ENCODE measurements at places on chromosomes 6 and 20.
A peak's percentile ranks its signal among the peaks of the same experiment; 100 is the strongest.

DNA sequence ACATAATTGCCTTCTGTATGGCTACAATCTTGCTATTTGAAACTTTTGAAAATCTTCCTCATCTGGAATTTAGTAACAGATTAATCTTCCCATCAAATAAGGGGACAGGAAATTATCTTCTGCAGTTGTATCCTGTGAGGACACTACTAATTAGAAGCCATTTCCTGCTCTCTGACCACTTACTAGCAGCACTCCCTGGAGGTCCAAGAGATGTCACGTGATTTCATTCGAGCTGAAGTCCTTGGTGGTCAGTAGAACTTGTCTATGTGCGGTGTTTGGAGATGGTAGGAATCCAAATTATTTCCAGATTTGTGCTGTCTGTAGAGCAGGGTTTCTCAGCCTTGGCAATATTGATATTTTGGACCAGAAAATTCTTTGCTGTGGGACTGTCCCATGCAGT, 202.5 kb downstream of the TFAP2B start:
- DNase-seq = no peak

DNA sequence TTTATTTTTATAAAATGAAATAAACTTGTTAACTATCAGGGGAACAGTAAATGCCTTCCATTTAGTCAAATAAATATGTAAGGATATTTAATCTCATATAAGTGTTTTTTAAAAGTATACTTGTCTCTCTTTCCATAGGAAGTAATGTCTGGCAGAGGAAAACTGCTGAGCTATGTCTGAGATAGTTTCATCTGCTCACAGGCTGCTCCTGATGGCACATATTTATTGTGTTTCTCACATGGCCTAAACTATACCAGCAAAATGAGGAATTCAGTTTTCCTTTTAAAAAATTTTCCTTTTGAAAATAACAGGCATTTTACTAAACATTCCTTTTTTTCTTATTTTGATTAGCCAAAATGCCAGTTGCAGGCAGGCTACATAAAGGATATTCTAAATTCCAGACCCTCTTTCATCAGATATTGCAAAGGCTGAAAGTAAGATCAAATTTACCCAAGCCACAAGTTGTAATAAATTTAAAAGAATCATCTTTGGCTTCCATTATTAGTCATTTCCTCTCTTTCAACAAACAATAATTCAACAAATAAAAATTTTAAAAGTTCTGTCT, 60.1 kb upstream of the RNF146 start:
- no peak for DNase-seq

DNA sequence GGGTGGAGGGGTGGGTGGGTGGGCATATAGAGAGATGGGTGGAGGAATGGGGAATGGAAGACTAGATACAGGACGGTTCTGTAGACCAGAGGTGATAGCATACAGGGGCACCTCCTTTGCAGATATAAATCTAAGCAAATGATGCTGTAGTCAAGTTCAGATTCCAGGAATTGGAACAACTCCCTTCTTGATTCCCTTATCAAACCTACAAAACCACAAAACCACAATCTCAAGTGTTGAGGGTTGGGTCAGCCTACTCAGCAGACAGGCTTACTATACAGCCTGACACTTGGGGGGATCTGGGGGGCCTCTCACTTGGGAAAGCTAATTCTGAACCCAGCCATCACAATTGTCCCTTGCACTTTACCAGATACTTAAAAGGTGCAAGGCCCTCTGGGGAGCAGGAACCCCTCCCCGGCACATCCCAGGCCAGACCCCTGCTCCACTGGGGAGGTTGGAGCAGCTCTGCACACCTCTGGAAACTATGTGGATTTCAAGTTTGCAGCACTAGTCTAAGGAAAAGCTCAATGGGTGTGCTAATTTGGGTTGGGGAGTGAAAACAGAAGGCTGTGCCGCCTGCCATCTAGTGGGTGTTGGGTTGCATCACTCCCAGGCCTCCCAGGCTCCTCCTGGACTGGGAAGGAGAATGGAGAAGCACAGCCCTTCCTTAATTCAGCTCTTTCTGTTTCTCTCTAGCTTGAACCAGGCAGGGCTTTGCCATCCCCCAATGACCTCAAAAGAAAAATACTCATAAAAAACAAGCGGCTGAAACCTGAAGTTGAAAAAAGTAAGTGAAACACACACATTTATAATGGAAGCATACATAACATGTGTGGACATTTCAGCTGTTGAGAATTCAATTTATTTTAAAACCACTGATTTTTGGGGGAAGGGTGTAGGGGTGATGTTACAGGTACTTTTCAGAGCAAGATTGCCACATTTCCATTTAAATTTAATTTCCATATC, 121.2 kb upstream of the LAMP5 start:
- DNase-seq = peak; percentile 41

- DNase-seq = peak; percentile 94
Observed at GRCh38 chr6:116279232-116280160, at the start of gene TSPYL1. TSPYL1 (minus strand) TSS chr6:116279930; CDS start chr6:116279830, 100 bp downstream.

DNA sequence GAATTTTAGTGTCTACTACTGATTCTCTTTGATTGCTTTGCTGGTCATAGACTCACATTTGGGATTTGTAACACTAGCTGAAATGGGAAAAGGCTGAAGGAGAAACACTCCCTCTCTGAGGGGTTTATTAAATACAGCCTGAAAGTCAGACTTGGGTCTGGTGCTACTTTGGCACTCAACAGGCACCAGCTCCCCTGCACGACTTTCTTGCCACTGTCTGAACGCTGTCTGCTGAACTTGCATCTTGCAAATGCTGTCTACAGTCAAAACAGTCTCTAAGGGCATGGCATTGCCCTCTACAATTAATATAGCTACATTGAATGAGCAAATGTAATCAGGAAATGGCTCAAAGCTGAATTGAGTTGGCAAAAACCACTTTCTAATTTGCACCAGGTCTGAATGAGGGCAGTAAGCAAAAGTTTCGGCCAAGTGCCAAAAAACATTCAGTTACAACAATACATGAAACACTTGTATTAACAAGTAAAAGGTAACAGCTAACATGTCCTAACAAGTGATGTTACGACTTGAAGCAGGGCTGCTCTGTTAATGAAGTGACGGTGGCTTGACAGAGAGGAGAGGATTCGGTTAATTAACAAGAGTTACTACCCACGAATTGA, 119.5 kb downstream of the FOXC1 start:
- no peak for DNase-seq

GRCh38 chr20:5146871-5147592, 20.2 kb downstream of the CDS2 start:
- DNase-seq = no peak

- DNase-seq = no peak
Observed at GRCh38 chr20:49594143-49594930, 26.4 kb upstream of the PTGIS start.

- DNase-seq = no peak
Observed at GRCh38 chr20:5171790-5172164, 45.0 kb downstream of the CDS2 start.

DNA sequence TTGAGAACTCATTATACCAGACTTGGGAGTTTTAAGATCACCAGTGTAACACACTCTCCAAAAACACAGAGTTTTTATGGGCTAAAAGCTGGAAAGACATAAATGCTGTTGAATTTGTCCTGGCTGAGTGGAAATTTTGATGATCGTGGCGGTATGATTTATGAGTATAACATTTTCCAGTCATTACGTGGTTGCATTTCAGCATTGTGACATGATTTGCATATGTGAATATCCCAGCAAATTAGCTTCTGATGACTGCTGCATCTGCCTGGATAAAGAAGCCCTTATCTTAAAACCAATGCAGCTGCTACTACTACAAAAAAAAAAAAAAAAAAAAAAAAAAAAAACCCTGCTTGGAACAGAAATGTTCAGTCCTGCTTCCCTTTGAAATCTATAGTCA, 850.9 kb downstream of the TFAP2A start:
- no peak for DNase-seq

DNA sequence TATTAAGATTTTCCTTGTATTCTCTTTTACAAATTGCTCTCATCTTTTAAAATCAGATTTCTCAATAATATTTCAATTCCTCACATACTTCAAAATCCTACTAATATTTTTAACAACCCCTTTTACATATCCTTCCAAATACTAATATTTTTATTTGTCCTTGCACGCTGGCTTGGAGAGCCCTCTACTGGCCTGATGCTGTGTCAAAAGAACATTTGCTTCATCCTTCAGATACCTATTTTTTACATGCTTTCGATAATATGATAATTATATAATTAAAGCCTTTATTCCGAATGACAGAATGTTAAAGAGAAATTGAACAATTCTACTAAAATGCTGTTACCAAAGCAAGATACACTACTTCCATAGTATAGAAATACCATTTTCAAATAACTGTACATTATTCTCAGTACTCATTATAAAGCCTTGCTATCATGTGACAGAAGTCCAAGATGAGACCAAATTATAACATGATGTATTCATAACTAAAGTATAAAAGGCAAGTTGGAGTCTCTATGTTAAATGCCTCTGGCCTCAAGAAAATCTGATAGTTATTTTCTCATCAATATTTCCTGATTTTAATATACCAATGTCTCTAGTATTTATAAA, 39.0 kb upstream of the PLN start:
- peak; percentile 7 for DNase-seq

- DNase-seq = no peak
Observed at GRCh38 chr20:54292185-54292584, 84.3 kb downstream of the PFDN4 start.

GRCh38 chr6:37077191-37077904, 71.9 kb downstream of the FGD2 start:
- no peak for DNase-seq

- no peak for DNase-seq
Observed at GRCh38 chr6:44664716-44665115, 277.2 kb downstream of the CDC5L start.

DNA sequence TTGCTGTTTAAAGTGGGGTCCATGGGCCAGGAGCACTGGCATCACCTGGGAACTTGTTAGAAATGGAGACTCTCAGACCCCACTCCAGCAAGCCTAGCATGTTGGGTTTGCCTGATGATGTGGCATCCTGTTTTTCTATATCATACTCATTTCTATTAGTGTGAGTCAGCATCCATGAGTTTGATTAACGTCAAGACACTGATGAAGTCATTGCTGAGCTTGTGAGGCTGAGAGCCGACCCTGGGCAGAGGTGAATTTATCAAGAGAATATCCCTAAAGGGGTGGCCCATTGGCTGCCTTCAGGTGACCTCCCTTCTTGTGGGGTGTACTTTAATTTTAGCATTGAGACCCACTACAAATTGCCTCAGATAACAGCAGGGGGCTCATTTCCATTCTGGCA, 43.4 kb upstream of the RNF144B start:
- no peak for DNase-seq

DNA sequence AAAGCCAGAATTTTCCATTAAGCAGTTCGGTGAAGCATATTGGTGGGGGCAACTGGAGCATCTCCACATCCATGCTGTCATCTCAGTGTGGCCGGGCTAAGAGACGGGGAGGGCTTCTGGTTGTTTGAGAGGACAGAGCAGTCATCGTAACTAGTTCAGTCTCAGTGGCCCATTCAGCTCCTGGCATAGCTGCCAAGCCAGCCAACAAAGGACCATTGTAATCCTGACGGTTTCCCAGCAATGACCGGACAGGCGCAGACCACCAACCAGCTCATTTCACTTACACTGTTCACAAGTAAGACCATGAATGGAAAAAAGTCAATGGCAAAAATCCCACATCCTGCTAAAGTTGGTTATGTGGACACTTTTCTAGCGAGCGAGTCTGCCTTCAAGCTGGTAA, 14.9 kb upstream of the HDDC2 start:
- DNase-seq = no peak

DNA sequence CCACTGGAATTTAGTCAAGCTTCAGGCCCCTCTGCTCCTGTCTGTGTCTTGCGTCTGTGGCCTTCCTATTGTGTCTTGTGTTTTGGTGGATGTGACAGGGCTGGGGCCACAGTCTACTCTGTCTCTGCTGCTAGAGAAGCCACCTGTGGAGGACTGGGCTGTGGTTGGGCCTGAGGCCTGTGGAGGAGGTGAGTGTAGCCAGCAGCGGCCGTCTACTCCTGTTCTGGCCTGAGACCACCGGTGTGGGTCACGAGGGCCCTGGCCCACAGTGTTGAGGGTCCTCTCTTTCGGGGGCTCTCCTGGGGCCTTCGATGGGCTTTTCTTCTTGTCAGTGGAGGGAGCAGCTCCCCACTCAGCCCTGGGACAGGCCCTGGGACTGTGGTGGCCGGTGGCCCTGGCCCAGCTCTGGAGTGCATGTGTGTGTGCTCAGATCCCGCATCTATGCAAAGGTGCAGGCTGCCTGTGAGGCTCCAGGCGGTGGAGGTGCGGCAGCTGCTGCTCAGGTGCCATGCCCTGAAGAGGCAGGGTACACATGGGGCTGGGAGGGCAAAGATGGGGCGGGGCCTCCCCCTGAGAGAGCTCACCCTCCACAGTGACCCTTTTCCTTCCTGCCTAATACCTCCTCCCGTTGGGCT, 20.8 kb downstream of the SDCBP2 start:
- no peak for DNase-seq

DNA sequence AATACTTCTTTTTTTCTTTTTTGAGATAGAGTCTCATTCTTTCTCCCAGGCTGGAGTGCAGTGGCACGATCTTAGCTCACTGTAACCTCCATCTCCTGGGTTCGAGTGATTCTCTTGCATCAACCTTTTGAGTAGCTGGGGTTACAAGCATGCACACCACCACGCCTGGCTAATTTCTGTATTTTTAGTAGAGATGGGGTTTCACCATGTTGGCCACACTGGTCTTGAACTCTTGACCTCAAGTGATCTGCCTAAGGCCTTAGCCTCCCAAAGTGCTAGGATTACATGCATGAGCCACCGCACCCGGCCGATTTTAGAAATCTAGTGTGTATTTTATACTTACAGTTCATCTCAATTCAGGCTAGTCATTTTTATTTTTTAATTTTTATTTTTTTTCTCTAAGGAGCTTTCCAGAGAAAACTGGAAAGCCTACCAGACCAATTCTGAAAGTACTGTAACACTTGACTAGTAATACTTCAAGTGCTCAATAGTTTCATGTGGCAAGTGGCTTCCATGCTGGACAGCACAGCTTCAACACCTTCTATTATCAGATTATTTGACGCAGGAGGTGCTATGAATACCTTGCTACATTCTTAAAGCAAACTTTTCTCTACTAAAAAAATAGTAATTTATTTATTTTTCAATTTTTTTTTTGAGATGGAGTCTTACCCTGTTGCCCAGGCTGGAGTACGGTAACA, 25.0 kb downstream of the POLR1C start:
- no peak for DNase-seq

DNA sequence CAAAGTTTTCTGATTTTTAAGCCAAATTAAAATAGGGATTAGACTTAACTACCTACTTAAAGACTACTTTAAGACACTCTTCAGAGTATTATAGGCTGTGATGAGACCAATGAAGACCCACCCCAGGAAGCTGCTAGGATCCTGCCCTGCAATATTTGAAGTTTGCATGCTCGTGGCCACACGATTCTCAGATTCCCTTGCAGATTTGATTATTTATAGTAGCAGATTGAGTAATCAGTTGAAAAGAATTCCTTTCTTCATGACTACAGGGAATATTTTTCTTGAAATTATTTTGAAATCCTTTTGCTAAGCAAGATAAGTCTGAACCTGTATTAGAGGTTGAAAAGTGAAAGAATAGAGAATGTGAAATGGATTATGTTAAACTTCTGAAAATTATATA, 122.3 kb downstream of the B3GAT2 start:
- DNase-seq = no peak

- no peak for DNase-seq
Observed at GRCh38 chr20:6184086-6184485, 61.3 kb upstream of the FERMT1 start.

GRCh38 chr6:111606620-111607115, 990 bp upstream of the TRAF3IP2 start:
- no peak for DNase-seq
